ENCODE measurements at places on chromosomes 1 and 21.

DNA sequence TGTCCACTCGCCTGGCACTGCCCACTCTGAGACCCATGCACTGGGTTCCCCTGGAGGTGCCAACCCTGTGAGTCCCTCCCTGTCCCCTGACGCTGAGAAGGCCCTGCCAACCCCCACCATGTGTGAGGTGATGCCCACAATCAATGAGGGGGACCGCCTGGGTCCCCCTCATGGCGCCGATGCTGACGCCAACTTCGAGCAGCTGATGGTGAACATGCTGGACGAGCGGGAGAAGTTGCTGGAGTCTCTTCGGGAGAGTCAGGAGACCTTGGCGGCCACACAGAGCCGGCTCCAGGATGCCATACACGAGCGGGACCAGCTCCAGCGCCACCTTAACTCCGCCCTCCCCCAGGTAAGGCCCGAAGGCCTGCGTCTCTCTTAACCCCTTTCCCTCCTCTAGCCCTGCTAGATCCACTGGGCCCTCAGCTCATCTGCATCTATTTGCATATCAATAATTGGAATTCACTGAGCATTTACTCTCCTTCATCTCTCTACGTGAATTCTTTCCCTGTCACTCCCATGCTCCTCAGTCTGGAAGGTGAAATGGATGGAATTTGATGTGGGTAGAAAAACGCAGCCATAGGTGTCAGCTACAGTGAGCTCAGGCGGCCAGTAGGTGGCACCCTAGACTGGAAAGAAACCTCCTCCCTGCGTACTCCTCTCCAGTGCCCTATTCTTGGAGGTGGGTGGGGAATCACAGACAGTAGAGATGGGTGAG lies 12.8 kb downstream of the PPFIA4 start:
- DNase-seq: peak; percentile 83

DNA sequence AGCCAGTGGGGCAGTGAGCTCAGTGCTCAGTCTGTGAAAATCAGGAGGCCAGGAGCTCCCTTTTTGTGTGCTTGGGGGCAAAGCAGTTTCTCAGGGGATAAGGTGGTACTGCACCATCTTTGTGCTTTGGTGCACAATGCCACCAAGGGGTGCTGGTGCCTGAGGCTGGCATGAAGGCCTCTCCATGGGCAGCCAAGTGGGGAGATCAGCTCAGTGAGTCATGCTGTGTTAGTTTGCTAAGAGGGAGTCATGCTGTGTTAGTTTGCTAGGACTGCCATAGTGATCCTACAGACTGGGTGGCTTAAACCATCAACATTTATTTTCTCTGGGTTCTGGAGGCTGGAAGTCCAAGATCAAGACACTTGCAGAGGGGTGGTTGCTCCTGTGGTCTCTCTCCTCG lies 428.1 kb downstream of the PRDM2 start:
- DNase-seq: no peak

GRCh38 chr1:70941563-70941962 lies 106.1 kb downstream of the PTGER3 start:
- DNase-seq: no peak

- DNase-seq: no peak
Observed at GRCh38 chr21:36005018-36005417, 55.3 kb downstream of the SETD4 start.

- DNase-seq: no peak
Observed at GRCh38 chr1:58789322-58789856, 5.5 kb upstream of the JUN start.

GRCh38 chr1:177915641-177916040 lies 54.2 kb downstream of the SEC16B start:
- DNase-seq: no peak

- no peak for DNase-seq
Observed at GRCh38 chr1:112322018-112322417, 74.0 kb upstream of the CTTNBP2NL start.

- no peak for DNase-seq
Observed at GRCh38 chr1:33030575-33030974, 6.1 kb downstream of the AK2 start.

GRCh38 chr1:44408212-44408582 lies 3.1 kb downstream of the RNF220 start:
- DNase-seq: no peak

DNA sequence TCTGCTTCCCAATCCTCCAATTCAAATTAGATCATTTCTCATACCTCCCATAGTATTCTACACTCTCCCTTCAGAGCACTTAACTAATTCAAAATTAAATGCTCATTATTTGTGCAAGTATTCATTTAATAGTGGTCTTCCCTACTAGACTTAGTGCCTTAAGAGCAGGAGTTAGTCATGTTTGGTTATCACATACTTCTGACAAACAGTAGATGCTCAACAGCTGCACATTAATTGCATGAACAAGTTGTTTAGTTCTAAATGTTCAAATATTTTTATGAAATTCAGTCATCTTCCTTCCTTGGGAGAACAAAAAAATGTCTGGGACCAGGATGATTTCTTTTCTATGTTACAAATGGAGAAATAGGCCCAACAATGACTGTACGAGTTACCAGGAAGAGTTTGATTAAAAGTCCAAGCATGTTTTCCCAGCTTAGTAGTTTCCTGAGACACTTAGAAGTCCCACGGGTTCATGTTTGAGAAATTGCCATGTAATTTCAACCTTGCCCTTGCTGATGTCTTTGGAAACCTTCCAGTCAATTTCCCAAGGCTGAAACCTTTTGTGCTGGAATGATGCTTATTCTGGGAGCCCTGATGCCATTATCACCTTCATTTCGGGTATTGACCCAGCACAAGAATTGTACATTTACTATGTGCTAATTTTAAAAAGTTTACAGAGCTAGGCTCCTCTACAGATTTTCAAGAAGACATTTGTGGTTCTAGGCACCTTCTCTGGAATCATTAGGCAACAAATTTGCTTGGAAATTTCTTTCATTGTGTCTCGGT lies 437.9 kb upstream of the PLXNA2 start:
- DNase-seq: no peak

- DNase-seq: no peak
Observed at GRCh38 chr1:180372728-180373127, 129.6 kb downstream of the ACBD6 start.

DNA sequence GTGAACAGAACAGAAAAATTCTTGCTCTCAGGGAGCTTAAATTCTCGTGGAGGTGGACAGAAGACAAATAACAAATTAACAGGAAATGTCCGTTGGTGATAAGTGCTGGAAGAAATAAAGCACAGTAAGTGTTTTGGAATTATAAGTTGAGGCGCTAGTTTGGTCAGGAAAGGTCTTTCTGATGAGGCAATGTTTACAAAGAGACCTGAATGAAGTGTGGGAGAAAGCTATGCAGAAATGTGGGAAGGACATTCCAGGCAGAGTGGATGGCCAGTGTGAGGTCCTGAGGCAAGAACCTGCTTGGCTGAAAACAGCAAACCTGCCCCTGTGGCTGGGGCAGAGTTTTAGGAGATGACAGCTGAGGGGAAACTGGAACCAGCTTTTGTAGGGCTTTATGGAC lies 23.3 kb downstream of the NGF start:
- no peak for DNase-seq

- no peak for DNase-seq
Observed at GRCh38 chr1:214281720-214282629, 1.0 kb downstream of the SMYD2 start.

DNA sequence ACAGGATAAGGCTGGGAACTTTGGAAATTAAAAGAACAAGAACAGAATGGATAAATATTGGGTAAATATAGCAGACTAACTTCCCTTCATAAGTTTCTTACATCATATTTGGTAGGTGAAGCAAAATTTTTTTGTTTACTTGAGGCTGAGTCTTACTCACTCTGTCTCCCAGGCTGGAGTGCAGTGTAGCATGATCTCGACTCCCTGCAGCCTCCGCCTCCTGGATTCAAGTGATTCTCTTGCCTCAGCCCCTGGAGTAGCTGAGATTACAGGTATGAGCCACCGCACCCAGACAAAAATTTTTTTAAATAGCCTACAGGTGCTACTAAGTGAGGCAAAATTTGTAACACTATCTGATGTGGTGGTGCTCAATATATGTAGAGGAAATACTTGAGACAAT lies 50.7 kb downstream of the TM2D1 start:
- no peak for DNase-seq

GRCh38 chr1:43238991-43239469 lies 30.8 kb upstream of the TMEM125 start:
- DNase-seq: no peak

DNA sequence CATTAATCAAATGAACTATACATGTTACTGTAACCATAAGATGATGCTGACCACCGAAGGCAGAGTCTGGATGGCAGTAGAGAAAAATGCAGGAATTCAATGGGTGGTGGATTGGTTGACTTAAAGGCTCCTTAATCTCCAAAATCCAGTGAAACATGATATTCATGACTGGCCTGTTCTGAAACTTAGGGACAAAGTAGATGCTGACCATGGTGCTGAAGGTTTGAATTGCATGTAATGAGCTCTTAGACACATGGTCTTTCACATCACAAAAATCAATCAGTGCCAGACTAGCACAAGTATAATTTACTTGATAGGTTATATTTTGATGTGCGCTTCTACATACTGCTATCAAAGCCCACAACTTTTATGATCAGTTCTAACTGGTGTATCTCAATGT lies 30.9 kb upstream of the NTMT2 start:
- DNase-seq: no peak

- DNase-seq: peak; percentile 75
Observed at GRCh38 chr1:10519016-10519417, 44.3 kb downstream of the PEX14 start.

- no peak for DNase-seq
Observed at GRCh38 chr1:52360595-52360968, 5.4 kb downstream of the CC2D1B start.

DNA sequence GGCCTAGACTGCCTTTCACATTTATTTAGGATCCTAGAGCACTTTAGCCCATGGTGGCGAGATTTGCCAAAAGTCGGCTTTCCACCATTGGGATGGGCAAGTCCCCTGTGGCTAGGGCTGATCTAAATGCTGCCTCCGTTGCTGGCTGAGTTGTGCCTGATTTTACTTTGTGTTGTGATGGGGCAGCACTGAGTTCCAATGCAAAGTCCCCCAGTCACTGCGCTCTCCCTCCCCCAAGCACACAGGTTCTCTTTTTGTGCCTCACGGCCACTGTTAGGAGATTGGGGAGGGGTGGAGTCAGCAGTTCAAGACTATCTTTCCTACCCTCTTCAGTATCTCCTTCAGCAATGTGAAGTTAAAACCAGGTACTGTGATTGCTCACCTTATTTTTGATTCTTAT lies 66.7 kb upstream of the COX20 start:
- DNase-seq: no peak

GRCh38 chr1:62299426-62300200 lies 19.6 kb downstream of the KANK4 start:
- no peak for DNase-seq

- DNase-seq: no peak
Observed at GRCh38 chr1:58094221-58094620, 452.3 kb downstream of the OMA1 start.

- DNase-seq: no peak
Observed at GRCh38 chr1:226650236-226650841, 88.7 kb downstream of the ITPKB start.

DNA sequence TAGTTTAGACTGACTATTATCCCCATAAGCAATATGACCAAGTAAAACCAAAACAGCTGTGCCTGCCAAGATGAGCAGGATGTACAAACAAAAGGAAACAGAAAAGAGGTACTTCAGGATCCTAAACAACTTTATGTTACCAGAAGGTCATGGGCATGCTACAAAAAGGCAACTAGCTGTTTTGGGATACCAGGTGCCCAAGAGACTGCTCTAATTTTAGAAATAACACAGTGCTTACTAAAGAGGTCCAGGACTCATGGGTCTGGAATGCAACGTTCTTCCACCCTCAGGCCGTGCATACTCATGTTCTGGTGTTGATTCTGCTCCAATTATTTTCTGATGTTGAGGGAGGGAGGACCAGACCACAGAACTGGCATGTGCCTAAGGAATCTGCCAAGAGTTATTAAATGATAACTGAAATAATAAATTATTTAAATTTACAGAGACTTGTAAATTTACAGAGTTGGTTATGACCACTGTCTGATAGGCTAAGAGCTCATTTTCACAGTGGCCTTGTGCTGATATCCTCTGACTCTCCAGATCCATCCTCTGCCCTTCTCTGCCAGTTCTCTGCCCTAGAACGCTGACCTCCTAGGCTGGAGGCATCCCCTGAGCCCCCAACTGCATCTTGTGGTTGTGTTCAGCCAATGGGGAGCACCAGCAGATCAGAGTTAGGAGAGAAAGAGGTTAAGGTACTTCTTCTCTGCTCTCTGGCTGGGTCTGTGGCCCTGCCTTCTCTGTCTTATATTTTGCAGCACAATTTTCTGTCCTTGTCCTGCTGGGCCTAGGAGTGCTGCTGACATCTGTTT lies 37.7 kb upstream of the BCL10 start:
- DNase-seq: no peak

DNA sequence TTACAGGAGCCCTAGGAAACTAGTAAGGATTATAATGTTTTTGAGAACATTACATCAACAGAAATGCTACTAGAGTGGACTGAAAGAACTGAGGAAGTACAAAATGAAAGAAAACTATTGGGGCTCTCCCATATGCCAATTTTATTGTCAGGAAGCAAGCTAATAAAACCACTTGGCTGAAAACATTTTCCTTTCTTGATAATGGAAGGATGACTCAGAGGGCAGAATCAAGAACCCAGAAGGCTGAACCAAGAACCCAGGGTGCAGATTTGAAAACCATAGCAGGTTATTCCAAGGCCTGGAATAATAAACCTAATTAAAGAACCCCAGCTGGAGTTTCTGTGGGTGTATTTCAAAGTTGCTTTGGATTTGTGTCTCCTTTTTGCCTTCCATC lies 70.7 kb downstream of the RPE65 start:
- DNase-seq: no peak

DNA sequence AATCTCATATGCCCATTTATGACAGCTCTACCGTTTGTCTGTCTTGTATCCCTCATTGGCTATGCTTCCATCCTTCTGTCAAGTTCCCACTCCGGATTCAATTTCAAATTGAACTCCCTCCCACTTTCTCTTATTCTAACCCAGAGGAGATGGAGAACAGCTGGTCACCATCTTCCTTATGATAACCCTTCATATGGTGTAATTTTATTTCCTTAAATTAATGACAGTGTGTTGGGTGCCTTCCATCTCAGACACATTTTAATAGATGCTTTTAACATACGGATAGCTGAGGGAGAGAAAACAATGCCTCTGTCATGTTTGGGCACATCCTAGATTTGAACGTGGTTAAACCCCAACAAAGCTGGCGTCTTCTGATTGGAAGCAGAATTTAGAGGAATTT lies 103.0 kb upstream of the PLXNA2 start:
- no peak for DNase-seq

GRCh38 chr21:9837946-9838737 lies 683.2 kb upstream of the TPTE start:
- no peak for DNase-seq

DNA sequence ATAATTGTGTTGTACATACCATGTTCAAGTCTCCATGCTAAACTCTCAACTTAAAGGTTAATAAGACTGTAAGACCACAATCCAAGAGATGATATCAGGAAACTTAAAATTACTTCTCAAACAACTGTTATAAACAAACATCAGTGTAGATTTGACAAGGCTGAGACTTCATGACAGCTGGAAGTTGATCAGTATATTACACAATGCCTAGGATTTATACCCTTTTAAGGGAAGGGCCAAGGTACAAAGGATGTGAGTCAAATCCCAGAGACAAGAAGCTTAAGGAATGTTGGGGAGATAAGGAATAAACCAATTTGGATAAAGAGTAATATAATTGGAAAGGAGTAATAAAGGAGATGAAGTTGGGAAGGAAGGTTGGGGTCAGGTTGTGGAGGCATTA lies 98.8 kb downstream of the LBR start:
- no peak for DNase-seq
